ENCODE measurements at places on chromosomes 1 and 21.

DNA sequence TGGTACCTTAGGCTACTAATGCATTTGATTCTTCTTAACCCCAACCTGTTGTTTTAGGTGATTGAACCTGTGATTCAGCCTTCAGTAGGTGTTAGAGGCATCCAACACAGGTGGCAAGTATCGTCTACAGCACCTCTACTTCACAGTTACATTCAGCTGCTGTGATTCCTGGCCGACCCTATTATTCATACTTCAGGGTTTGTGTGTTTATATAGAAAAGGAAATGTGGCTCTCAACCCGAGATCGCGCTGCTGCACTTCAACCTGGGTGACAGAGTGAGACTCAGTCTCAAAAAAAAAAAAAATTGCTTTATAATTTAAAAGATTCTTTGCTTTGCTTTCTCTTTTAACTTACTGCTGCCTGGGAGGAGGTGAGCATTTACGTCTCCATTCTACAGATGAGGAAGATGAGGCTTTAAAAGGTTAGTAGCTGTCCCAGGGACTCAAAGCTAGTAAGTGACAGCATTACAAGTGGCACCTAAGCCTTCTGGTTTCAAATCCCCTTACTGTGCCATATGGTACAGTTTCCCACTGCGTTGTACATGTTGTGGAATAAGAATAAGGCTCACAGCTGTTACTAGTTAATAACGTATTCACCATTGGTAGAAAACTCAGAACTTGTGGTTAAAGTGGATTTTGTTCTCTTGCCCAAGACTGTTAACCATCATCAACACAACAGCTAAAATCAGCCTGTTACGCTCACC, 9.9 kb upstream of the GPR25 start:
- no peak for DNase-seq

- DNase-seq: no peak
Measured at GRCh38 chr1:87743256-87743655, 414.6 kb downstream of the LMO4 start.

DNA sequence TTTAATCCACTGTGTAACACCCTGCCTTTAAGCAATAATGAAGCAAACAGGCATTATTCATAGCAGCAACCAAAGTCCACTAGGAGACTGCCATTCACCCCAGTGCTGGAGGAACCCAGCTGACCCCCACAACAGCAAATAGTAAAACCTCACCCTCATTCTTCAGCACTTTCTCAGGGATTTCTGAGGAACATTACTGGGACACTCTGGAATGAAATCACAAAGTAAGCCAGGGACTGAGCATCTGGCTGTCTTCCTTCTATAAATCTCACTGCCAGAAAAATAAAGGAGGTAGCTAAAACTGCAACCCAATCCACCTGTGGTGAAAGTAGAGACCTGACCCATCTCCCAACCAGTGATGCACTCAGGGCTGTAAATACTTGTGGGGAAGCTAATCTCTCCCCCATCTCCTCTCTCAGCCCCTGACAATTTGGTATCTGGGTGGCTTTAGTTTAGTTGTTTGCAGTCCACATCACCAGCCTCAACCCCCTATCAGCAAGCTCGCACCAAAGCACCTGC, 47.1 kb downstream of the COL6A1 start:
- no peak for DNase-seq

DNA sequence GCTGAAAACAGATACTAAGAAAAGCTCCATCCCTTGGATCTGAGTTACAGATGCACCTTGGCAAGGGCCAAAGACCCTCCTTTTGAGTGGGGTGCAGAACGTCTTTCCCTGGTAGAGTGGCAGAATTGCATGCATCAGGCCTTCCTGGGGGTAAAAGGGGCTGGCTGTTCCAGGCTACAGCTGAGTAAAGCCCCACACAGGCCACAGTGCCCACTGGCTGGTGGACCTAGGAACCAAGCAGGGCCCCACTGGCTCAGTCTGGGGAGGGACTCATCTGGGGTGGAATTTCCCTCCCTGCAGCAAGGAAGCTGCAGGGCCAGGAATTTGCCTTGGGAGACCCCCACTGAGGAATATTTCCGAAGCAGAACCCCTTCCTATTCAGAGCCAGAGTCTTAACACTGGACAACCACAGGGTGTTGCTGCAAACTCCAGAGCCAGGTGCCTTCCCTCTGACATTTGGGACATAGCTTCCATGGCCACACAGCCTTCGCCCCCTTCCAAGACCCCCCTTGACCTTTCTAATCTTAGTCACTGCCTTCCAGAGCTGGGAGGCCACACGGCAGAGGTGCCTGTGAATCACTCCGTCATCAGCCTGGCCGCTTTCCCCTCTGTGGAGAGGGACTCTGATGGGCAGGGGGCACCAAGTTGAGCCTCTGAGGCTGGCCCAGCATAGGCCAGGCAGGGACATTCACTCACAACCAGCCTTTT, 52.5 kb downstream of the LACTBL1 start:
- DNase-seq: no peak

- DNase-seq: no peak
Measured at GRCh38 chr1:100353988-100354387, 1.7 kb downstream of the CDC14A start.

DNA sequence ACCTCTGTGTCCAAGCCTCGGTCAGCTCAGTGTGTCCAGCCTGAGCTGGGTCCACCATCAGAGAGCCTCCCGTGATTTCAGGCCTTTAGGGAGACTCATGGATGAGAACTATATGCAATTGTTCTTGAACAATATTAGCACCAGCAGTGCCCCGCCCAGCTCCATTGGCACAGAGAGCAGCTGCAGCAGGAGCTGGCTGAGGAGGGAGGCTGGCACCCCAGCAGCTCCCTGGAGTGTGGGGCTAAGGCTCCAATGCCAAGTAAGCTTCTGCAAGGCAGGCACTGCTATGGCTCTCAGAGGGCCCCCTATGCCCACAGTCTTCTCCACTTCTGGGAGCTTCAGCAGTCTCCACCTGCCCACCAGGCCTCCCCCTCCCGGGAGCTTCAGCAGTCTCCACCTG, 593.3 kb downstream of the MATN1 start:
- no peak for DNase-seq

DNA sequence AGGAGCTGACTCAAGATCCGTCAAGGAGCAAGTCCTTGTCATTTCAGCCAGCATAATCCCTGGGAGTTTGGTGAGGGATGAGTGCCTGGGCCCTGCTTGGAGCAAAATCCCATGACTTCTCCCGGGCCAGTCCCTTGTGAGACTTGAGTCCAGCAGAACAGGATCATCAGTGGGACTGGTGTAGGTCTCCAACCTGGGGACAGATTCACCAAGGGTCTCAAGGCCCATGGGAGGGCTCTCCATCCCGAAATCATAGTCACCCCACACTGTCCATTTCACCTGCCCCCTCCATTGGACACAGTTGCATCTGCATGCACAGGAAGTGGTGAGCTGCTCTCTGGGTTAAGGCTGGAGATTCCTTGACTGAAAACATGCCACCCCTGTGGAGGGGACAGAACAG, 178.2 kb downstream of the FOXD2 start:
- DNase-seq: no peak

- DNase-seq: peak; percentile 95
Measured at GRCh38 chr1:27568300-27569087, 35.5 kb downstream of the AHDC1 start.

DNA sequence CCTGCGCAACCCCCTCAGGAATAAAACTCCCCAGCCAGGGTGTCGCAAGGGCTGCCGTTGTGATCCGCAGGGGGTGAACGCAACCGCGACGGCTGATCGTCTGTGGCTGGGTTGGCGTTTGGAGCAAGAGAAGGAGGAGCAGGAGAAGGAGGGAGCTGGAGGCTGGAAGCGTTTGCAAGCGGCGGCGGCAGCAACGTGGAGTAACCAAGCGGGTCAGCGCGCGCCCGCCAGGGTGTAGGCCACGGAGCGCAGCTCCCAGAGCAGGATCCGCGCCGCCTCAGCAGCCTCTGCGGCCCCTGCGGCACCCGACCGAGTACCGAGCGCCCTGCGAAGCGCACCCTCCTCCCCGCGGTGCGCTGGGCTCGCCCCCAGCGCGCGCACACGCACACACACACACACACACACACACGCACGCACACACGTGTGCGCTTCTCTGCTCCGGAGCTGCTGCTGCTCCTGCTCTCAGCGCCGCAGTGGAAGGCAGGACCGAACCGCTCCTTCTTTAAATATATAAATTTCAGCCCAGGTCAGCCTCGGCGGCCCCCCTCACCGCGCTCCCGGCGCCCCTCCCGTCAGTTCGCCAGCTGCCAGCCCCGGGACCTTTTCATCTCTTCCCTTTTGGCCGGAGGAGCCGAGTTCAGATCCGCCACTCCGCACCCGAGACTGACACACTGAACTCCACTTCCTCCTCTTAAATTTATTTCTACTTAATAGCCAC, 696 bp downstream of the TGFB2 start:
- peak; percentile 82 for DNase-seq

DNA sequence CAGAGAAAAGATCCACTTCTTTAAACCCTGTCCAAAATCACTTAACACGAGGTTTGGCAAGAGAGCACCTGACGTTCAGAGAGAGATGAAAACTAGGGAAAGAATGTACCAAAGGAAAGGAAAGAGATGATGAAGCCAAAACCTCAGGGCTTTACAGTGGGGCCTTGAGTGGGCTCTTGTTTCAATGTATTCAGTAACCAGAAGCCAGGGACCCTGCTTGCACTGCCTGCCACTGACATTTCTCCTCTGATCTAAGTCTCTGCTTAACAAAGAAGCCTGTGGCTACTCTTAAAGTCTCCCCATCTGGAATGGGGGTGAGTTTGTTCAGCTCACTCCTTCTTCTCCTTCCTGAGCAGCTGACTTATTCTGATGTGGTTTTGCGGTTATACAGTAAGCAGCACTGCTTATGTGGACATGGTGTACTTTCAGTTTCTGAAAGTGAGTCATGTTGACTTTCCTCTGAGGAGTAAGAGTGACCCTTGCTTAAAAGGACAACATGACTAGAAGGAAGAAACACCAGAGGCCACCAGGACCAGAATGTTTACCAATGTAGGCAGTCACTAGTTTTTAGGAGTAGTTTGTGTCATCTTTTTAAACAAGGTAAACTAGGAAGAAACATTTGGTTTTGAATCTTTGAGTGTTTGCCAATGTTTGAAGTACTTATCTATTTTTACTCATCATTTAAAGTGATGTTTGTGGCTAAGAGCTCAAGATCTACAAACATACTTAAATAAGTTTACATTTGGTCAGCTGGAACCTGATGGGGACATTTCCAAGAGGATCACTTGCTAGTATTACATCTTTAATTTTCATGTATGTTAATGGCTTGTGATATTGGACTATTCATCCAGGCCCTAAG, 87.4 kb downstream of the FASLG start:
- peak; percentile 32 for DNase-seq

- peak; percentile 37 for DNase-seq
Measured at GRCh38 chr21:45542667-45543370, 579 bp upstream of the SLC19A1 start.

DNA sequence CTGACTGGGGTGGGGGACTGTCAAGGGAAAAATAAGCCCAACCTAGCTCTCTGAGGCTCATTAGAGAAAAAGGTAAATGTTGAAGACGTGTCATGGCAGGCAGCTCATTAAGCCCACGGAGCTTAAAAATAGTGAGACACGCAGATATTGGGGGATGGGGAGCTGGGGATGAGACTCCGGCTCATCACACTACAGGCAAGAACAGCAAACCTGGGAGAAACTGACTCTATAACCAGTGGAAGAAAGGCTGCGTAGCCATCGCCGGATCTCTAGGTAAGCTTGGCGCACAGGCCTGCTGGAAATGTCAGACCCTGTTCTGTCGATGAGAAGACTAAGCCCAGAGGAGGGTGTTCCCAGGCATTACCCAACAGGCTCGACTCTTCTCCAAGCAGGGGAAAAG, 78.0 kb downstream of the SYT2 start:
- DNase-seq: no peak

DNA sequence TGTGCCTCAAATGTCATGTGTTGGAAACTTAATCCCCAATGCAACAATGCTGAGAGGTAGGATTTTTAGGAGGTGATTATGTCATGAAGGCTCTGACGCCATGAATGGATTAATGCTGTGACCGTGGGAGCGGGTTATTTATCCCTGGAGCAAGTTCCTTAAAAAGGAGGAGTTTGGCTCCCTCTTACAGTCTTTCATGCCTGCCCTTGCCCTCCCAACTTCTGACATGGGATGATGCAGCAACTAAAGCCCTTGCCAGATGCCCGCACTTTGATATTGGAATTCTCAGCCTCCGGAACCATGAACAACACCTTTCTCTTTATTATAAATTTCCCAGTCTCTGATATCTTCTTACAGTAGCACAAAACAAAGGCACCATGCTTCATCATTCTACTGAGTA, 685.3 kb upstream of the CHRM3 start:
- DNase-seq: no peak

- no peak for DNase-seq
Measured at GRCh38 chr1:209240351-209240750, 343.2 kb upstream of the CAMK1G start.

- no peak for DNase-seq
Measured at GRCh38 chr21:16978309-16978895, 534.4 kb upstream of the CXADR start.

All from femur (tissue), 1 donor.